ENCODE measurements at places on chromosomes 3 and 15. TPM values are rescaled to one million over a fixed set of nuclear protein-coding genes. Genes with fewer than 3 reads are reported as not detected.

PRRT3 gene
- 6.7 TPM for total RNA-seq

CYP1A1 gene
- total RNA-seq: 0.90 TPM

HGD gene
- total RNA-seq: 0.90 TPM

KBTBD13 gene
- not detected for total RNA-seq

NR2E3 gene
- not detected for total RNA-seq

CNTN4 gene
- total RNA-seq: not detected

VPS8 gene
- 17.6 TPM for total RNA-seq

GRCh38 chr3:12025584-12025983 is 21.4 kb downstream of the SYN2 start:
- DNase-seq: no peak

GRCh38 chr3:188396251-188396650 is 242.3 kb downstream of the LPP start:
- no peak for DNase-seq
